CD4-positive, alpha-beta T cell treated with Interleukin-15 for 1 hour (primary cell): ENCODE measurements at places on chromosomes 3 and 15.

- DNase-seq, result no peak
These were observed 212.0 kb downstream of the XXYLT1 start for GRCh38 chr3:195059006-195059350.

GRCh38 chr3:4996223-4996765, 17.1 kb downstream of the BHLHE40 start:
- no peak for DNase-seq

DNA sequence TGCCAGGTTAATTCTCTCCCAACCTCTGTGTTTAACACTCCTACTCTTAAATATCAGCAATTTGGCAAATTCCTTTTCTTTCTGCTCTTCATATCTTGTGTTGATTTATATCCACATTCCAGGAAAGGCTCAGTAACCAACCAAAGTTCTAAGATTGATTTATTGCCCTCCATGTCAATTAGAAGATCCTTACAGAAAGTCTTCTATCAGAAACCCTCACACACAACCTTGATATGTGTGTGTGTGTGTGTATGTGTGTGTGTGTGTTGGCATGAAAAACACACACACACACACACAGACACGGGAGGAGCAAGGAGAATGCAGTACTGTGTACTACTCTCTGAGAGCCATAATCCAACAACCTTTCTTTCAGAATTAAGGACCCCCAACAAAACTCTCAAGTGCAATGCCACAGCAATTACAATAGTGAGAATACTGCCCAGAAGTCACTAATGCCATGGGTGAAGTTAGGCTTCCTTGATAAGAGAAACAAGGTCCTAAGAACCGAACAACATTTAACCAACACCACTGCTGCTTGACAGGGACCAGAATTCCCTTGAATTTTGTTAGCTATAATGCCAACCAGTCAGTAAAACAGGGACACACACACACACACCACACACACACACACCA, 1.1 kb downstream of the LSAMP start:
- DNase-seq, result no peak

DNA sequence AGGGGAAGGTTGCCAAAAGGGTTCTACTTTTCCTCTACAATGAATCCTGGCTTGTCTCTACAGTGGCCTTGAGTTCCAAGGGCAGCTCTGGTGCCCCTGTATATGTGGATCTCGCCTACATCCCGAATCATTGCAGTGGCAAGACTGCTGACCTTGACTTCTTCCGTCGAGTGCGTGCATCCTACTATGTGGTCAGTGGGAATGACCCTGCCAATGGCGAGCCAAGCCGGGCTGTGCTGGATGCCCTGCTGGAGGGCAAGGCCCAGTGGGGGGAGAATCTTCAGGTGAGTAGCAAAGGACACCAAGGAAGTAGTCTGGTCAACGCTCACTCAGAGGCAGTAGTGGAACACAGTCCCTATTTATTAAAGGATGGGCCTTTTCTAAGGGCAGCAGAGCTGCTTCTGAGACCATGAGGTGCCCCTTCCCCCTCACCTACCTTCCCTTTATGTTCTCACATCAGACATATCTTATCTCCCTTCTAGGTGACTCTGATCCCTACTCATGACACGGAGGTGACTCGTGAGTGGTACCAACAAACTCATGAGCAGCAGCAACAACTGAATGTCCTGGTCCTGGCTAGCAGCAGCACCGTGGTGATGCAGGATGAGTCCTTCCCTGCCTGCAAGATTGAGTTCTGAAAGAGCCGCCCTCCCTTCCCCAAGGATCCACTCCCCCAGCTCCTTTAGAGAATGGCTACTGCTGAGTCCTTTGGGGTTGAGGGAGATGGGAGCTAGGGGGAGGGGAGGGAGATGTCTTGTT, 12.4 kb downstream of the MAP1A start:
- no peak for DNase-seq

- no peak for DNase-seq
These were observed 522.2 kb downstream of the ROBO2 start for GRCh38 chr3:77562089-77562488.

DNA sequence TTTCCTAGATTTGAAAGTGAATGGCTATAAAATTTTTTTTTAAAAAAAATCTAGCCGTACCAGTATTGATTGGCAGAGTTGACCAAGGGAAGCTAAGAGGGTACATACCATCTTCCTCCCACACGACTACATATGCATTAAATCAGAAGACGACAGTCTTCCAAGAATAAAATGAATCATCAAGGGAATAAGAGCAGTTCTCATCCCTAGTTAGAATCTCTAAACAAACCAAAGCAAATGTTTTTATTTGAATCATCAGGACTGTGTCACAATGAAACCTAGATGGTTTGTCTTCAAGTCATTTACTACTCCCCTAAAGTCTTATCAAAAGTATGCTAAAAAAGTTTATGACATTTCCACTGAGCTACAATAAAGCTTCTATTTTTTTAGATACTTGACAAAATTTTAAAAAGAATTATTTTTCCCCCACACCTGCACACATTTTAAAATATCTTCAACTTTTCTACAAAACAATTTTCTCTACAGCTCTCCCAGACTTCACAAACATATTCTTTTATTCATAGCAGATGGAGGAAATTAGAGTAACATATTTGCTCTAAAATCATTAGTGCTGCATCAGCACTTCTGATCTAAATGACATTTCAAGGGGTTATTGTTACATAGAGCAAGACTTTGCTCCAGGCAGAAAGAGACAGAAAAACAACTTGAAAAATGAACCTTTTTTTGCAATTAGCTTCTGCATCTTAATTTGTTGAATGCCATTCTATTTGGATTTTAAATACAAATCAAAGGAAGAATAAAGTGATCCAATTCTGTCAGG, 547.1 kb downstream of the FHIT start:
- DNase-seq, result no peak

DNA sequence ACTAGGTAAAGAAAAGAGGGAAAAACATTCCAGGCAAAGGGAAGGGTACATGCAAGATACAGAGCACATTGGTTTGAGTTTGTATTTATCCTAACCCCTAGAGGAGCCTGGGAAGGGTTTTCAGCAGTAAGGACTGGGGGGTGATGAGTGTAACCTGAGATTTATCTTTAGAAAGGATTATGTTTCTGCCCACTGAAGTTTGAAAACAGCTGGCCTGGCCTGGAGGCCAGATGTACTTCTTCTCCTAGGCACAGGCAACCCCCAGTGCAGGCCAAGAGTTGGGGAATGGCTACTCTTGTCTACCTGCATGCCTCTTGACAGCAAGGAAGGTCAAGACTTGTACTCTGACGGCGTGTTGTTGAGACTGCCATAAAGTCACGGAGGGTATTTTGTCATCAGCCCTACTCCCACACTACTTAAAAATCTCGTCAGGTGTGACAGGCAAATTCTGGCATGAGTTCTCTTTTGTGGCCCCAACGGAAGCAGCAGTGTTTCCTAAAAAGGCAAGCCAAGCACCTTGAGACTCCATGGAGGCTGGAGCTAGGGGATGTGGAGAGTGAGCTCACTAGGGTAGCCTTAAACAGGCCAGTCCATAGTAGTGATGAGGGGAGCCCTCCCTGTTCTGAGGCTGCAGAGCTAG, 241.5 kb upstream of the WNT5A start:
- no peak for DNase-seq

GRCh38 chr15:56468401-56468800, 3.5 kb upstream of the MNS1 start:
- no peak for DNase-seq

DNA sequence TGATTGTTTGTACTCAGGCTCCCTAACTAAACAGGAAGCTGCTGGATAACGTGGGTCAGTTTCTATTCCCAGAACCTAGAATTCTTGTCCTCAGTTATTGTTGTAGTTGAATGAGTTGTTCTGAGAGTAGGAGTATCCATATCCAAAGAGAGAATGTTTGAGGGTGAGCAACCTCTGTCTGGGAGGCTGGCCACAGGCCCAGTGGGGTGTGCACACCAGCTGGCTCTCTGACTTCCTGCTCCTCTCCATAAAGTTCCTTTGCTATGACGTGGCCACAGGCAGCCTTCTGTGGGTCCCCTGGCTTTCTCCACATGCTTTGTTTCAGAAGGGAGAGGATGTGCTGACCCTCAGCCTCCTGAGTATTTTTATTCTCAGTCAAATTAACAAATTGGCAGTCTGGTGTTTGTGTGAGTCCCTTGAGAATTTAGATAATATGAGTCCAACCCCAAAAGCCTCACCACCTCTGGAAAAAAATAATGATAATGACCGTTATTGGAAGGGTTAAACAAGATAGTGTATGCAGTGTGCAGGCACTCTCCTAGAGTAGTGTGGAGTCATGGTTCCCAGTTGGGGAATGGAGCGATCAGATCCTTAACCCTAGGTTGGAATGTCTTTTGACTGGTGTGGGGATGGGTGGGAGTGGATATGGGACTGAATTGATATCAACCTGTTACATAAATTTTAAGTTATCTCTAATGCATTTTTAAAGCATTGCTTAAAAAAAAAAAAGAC, 47.6 kb upstream of the MED12L start:
- no peak for DNase-seq

GRCh38 chr15:63172851-63173451, 15.7 kb upstream of the RPS27L start:
- DNase-seq, result no peak

- no peak for DNase-seq
These were observed 2.4 kb downstream of the CPLX3 start for GRCh38 chr15:74828835-74829234.

DNA sequence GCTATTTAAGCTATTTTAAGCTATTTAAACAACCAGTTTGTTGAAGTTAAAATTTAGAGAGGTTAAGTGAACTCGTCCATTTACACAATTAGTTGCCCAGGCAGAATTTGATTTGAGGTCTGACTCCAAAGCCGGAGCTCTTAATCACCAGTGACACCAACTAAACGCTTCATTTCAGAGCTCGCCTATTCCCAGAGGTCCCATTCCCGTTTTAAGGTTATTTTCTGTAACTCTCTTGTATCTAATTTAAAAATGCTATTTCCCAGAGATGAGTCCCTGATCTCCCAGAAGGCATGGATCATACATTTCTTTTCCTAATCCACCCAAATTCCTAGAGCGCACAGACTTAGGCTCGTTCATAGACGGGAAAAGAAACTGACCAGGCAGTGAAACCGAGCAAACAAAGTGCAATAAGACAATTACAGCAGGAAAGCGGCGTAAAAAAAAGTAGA, 904 bp upstream of the MCTP2 start:
- no peak for DNase-seq

DNA sequence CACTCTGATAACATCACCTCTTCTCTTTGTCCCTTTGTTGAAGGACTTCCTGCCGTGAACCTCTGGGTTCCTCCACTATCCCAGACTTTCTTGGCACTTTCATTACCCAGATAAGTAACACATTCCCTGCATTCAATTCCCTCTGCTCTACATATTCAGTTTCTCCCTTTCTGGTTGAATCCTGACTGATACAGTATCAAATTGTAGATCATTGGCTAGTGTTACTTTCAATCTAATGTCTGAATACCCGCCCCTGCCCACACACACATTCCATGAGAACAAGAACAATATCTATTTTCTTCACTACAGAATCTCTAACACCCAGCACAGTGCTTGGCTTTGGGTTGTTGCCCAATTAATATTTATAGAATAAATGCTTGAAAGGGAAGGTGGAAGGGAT, 163.5 kb downstream of the ABHD5 start:
- DNase-seq, result no peak

DNA sequence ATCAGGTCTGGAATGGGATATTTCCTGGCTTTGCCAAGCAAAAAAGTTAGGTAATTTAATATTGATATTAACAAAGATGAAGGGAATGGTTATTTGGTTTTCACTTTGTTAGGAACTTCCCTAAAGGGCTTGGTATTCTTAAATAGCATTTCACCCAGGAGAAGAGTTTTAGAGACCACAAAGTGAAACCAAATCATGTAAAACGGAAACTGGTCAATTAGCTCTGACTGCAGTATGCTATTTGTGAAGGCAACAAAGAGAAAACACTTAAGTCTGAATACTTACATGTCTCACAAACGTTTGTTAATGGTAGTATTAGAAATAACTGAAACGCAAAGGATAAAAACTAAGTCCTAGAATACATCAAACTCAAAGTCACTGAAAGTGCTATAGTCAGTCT, 32.4 kb upstream of the SETMAR start:
- no peak for DNase-seq

- no peak for DNase-seq
These were observed 10.6 kb upstream of the SH3BP5 start for GRCh38 chr3:15342945-15343344.

- DNase-seq, result no peak
These were observed 96.2 kb upstream of the KCNMB2 start for GRCh38 chr3:178440043-178440442.

DNA sequence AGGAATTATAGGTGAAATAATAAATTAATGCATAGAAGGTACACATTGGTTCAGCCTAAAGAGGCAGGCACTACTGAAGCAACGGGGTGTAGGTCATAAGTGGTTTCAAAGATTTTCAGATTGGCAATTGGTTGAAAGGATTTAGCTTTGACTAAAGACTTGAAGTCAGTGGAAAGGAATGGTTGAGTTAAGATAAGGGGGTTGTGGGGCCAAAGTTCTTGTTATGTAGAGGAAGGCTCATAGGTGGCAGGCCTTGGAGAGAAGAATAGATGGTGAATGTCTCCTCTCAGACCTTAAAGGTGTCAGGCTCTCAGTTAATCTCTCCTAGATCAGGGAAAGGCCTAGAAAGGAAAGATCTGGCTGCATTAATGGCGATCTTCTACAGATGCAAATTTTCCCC, 209.8 kb downstream of the ATP10A start:
- no peak for DNase-seq

DNA sequence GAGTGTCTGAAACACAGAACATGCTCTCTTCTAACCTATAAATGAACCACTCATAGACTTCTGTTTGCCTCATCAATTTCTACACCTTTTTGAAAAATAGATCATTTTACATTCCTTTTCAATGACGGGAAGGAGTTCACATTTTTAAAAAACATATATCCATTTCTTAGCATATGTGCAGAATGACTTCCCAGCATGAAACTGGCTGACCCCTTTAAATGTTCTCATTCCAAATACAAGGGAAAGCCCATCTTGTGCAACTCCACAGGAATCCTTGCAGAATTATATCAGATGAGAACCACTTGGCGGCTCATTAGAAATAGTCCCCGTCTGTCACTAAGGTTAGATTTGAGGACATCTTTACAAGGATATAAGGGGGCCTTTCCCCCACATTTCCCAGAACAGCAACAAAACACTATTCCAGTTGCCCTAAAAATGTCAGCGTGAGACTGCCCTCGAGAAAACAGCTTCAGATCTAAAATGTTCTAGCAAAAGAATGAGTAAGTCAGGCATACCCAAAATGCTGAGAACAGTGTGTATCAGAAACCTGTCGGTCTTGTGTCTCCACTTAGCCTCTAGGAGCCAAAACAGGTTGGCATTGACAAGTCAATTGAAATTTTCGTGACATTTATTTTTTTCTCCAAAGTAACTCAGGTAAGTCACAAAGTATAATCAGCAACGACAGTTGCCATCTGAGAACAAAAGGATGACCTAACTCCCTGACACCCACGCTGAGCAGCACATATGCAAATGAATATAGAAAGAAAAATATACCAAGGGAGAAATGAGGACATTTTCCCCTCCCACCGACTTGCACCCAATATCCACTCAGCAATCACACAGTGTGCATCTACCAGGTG, 63.1 kb downstream of the FOXP1 start:
- no peak for DNase-seq
